Activated CD8-positive, alpha-beta memory T cell treated with anti-CD3 and anti-CD28 coated beads, Interleukin-2, amount 50 U/mL, for 4 hours (primary cell): ENCODE measurements at places on chromosomes 13 and 19.

DNA sequence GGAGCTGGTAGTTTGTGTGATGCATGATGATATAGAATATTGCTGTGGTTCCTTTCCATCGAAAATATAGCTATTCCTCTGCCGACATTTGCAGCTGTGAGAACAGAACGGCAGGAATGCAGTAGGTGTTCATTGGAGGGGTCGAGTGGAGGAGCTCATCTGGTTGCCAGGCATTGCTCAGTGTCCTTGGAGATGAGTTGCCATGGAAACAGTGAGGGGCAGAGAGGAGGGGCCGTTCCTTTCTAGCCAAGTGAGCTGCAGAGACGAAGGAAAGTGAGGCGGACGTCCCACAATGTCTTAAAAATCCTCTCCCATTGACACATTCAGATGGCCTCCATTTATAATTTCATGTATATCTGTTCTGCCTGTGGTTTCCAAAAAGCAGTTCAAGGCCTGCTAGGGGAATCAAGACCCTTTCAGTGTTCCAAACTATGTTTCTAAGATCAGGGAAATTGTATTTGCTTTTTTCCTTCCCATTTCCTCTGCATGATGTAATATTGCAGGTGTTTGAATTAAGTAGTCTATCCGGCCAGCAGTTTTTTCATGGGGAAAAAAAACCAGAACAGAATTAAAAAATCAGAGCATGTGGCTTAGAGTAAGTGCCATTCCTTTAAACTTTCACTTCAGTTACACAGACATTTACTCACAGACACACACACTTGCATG lies 41.2 kb upstream of the ZNF835 start:
- DNase-seq: no peak

DNA sequence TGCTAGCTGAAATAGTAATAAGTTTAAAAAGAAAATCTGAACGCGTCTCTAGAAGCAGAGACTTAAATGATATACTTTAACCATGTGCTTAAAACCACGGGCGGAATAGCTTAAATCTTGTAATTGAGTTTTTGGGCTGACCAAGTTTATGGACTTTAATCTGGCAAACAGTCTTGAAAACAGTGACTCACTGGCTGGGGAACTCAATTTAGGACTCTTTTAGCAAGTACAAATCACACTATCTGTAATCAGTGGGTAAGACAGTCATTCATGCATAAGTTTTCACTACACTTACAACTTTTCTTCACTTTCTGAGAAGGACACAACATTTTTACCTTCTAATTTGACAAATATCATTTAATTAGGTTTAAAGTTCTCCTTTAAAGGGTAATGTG lies 26.8 kb downstream of the ZNF627 start:
- no peak for DNase-seq

DNA sequence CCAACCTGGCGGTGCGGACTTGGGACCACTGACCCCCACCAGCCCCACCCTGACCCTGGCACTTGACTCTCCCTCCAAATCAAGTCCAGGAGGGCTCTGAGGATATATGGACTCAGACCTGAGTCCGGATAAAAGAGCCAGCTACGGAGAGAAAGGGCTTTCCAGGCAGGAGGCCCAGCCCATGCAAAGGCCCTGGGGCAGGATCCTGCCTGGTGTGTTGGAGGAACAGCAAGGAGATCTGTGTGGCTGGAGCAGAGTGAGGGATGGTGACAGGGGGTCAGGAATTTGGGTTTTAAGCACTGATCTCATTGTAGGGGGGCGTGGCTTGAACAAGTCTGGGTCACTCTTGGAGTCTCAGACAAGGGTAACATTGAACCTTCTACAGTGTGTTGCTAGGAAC lies 474 bp upstream of the ZNRF4 start:
- DNase-seq: no peak

- no peak for DNase-seq
These were observed 27.4 kb upstream of the ZNF536 start for GRCh38 chr19:30344446-30345425.

DNA sequence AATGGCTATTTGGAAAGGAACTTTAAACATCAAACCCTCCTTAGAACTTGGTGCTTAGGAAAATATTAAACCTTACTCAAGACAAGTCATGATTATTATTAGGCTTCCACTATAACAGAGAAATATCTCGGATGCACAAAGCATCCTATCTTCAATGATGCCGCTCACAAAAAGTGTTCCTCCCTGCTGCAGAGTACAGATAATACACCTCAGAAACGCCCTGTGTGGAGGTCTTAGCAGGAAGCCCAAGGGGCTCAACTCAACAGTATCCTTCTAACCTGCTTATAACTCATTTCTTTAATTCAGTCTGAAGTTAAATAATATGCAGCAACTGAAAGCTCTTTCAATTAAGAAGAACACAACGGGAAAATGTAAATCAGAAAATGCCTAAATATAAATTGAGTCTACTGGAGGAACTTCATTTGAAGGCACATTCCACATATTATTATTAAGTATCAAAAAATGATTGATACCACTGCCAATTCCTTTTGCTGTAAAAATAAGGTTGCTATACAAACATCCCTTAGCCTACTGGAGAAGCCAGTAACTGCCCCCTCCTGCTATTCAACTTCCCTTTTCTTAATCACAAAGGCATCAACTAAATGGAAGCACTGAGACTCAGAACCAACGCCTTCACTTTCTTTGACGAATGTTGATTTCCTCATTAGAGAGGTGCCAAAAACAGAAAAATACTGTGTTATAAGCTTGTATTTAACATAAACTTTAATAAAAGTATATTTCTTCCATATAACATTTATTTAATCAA lies 12.0 kb downstream of the ELF1 start:
- DNase-seq: no peak
